Activated CD4-positive, alpha-beta T cell treated with anti-CD3 and anti-CD28 coated beads, Interleukin-2, amount 50 U/mL, for 24 hours (primary cell): ENCODE measurements at places on chromosomes 6 and 20.
A peak's percentile ranks its signal among the peaks of the same experiment; 100 is the strongest.

DNA sequence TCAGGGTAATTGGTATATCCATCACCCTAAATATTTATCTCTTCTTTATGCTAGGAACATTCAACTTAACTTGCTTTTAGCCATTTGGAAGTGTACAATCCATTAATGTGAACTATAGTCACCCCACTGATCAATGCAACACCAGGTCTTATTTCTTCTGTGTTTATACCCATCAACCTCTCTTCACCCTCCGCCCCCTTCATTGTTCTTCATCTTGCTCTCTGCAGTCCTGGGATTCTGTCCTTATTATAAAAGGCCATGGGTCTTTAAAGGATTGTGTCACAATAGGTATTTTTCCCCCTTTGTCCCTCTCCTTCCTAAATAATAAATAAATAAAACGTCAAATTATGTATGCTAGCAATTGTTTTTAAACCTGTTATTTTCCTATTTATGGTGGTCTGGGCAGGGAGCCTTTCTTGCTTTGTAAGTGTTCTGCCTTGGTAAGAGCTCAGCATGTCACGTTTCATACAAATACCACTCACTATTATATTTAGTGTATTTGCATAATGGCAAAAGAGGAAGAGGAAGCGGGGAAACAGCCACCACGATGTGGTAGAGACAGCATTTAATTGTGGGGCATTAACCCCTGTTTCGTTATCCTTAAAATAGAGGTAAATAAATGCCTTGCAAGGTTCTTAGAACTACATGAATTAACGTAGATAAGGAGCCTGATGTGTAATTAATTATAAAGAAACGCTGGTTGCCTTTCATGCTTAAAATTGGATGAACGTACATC, 1.9 kb downstream of the ABRACL start:
- no peak for DNase-seq

- DNase-seq: no peak
Measured at GRCh38 chr6:75331151-75331550, 46.6 kb upstream of the TMEM30A start.

DNA sequence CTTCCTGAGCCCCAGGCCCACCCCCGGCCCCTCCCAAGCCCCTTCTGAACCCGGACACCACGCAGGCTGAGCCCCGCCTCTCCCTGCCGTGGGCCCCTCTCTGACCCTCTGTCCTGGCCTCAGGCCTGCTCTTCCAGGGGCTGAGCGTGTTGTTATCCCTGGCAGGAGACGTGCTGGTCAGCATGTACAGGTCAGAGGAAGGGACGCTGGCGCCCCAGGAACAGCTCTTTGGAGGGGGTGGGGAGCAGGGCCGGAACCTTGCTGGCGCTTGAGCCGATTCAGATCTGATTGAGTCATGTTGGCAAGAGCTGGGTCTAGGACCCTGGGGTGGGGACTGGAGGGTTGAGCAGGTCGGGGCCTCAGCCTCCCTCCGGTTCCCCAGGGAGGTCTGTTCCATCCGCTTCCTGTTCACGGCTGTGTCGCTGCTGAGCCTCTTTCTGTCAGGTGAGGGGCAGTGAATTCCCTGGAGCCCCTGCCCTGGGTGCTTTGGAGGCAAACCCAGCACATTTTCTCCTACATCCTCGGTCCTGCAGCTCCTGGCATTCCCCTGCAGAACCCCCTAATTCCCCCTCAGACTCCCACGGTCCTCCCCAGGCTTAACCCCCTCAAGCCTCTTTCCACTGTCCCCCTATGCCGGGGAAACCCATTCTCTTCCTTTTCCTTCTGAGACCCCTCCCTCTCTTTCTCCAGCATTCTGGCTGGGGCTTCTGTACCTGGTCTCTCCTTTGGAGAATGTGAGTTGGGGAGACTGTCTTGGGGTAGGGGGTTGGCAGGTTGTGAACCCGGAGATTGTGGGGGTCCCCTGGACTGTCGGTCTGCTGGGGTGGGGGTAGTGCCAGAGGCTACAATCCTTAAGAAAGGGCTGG, 2.0 kb downstream of the SPAG4 start:
- DNase-seq: no peak

- DNase-seq: no peak
Measured at GRCh38 chr20:24987873-24988835, 4.4 kb downstream of the APMAP start.

DNA sequence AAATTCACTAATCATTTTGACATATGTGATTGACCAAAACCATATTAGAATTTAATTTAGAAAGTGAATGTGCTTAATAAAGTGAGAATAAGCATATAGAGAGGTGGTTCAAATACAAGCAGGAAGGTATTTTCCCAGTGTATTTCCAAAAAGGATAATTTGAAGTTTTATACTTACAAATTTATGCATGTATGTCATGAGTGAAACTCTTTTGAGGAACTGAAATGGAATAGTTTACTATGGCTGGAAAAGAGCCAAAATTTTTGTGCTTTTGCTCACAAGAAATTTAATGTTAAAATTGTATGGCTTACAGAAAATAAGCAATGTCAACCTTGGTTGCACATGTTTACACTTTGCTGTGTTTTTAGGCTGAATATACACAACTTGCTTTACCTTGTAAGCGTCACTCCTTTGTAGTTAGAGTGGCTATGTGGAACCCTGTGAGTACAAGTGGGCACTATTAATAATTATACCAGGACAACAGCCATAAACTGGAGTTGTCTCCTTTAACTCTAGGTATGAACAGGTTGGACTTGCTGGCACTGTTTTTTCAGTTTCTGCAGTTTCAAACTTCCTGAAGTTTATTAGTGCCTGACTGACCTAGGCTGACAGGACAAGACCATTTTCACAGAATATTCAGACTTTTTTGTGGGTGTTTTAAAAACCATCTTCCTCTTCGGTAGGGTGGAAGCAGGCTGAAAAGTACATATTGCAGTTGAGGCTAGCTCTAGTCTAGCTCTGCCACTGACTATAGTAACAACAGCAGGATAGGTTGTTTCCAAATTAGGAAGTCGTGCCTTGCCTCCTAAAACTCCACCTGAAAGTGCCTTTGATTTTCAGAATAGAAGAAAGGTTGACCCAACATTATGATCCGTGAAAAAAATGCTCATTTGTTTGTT, 6.0 kb downstream of the AFDN start:
- no peak for DNase-seq

DNA sequence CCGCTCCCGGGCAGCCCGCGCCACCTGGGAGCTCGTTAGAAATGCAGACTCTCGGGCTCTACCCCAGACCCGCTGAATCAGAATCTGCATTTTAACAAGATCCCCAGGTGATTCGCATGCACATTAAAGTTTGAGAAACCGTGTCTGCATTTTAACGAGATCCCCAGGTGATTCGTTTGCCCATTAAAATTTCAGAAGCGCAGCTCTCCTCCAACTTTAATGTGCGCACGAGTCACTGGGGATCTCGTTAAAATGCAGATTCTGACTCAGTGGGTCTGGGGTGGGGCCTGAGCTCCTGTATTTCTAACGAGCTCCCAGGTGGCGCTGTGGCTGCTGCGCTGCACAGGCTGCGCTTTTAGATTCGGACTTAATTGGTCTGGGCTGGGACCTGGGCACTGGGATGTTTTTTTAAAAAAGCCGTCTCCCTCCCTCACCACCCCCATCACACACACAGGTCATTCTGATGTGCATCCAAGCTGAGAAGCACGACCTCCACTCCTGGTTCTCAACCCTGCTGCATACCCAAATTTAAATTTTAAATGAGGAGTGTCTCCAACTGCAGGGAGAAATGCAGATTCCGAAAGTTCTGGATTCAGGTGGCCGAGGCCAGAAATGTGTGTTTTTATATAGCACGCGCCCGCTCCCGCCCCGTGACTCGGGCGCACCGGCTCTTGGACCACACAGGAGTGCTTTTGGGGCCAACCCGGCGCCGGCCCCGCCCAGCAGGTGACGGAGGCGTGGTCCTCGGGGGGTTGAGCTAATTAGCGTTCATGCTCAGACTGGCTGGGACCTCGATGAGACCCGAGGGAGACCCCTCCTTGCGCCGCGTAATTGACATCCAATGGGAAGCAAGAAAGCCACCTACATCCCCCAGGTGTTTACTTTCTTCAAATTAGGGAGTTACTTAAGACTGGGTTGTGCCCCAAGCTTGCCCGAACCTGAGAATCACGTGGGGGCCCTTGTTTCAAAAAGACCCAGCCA, 85.8 kb downstream of the ZFP64 start:
- DNase-seq: no peak

- no peak for DNase-seq
Measured at GRCh38 chr6:1757131-1757530, 147.4 kb downstream of the FOXC1 start.

- DNase-seq: peak; percentile 36
Measured at GRCh38 chr20:54649511-54649962, 174.1 kb downstream of the DOK5 start.

GRCh38 chr6:2528156-2528555, 222.6 kb downstream of the MYLK4 start:
- DNase-seq: no peak
